H1 (cell line): ENCODE measurements at places on chromosomes 12 and 14. TPM values are rescaled to one million over a fixed set of nuclear protein-coding genes. Genes with fewer than 3 reads are reported as not detected.

Gene TSPAN19
- not detected in 2 replicates for total RNA-seq

Gene ACSS3
- total RNA-seq, result 22.7 and 24.0 TPM in 2 replicates

Gene KERA
- total RNA-seq, result not detected in 2 replicates

Gene SMCO2
- total RNA-seq, result 0.73 and 0.80 TPM in 2 replicates

Gene L3HYPDH
- 12.4 and 15.8 TPM in 2 replicates for total RNA-seq
